ENCODE measurements at places on chromosomes 7 and 10. TPM values are rescaled to one million over a fixed set of nuclear protein-coding genes. Genes with fewer than 3 reads are reported as not detected.

NUTM2D gene
- 1.8 TPM for polyA plus RNA-seq

UCMA gene
- not detected for polyA plus RNA-seq

TRIM74 gene
- polyA plus RNA-seq = 0.53 TPM

RNF148 gene
- 0.10 TPM for polyA plus RNA-seq

C10orf62 gene
- polyA plus RNA-seq = not detected

PDK4 gene
- 20.1 TPM for polyA plus RNA-seq

CALY gene
- not detected for polyA plus RNA-seq

SLC26A5 gene
- polyA plus RNA-seq = 0.06 TPM

EIF5AL1 gene
- polyA plus RNA-seq = 0.61 TPM

LGI1 gene
- polyA plus RNA-seq = not detected

CTAGE15 gene
- polyA plus RNA-seq = 0.04 TPM

Data from lung (tissue), 17 donors.